ENCODE measurements at places on chromosomes 13 and 19. TPM values are rescaled to one million over a fixed set of nuclear protein-coding genes. Genes with fewer than 3 reads are reported as not detected.

GRCh38 chr19:17245535-17245984 is at the start of gene NR2F6:
Gene NR2F6, minus strand, starts transcription at chr19:17245919. Its CDS starts 699 bp downstream, at chr19:17245220.
- DNase-seq: no peak

DNA sequence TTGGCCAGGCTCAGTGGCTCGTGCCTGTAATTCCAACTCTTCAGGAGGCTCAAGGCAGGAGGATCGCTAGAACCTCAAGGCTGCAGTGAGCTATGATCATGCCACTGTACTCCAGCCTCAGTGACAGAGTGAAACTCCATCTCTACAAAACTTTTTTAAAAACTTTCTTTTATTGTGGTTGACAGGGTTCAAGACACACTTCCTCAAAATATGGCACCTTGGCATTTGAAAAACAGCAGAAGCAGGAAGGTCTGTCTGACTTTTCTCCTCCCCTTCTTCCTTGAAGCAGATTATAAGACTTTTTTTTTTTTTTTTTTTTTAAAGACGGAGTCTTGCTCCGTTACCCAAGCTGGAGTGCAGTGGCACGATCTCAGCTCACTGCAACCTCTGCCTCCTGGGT is 100.3 kb downstream of the TM9SF2 start:
- no peak for DNase-seq

GRCh38 chr13:106129273-106129672 is 406.2 kb downstream of the EFNB2 start:
- DNase-seq: no peak

The ZNF559 gene
- 18.2 TPM for total RNA-seq

DNA sequence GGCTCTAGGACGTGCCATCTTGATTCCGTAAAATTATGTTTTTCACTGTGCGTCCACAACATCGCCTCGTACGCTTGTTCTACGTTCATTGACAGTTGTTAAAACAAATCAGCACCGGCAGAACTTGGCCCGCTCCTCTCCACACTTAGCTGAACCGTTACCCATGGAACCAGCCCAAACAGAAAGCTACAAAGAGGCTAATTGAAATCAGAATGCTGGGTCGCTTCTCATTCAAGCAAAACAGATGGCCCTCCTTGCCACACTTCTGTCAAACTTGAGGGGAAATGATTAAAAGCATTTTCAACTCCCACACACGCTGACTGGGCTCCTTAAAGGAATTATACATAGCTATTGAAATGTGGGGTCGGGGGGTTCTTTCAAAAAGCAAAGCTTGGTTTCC is 71.6 kb downstream of the TM9SF2 start:
- no peak for DNase-seq

DNA sequence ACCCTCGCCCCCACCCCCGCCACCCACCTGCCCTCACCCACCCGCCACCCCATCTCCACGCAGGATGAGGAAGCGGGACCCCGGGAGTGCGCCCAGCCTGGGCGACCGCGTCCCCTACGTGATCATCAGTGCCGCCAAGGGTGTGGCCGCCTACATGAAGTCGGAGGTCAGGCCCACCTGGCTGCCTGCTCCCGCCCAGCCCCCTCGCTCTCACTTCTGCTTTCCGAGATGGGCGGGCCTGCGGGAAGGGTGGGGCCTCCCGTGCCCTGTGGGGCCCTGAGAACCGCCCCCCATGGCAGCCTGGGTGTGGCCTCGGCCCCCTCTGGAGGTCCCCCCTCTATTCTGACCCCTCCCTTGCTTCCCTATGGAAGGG is 3.1 kb upstream of the SPIB start:
- no peak for DNase-seq

The KLF12 gene
- total RNA-seq: 17.1 TPM

- DNase-seq: no peak
Observed at GRCh38 chr13:39859898-39860297, 204.4 kb downstream of the COG6 start.

The BABAM1 gene
- total RNA-seq: 70.5 TPM

GRCh38 chr19:10095622-10095947 is 6.9 kb downstream of the ANGPTL6 start:
- DNase-seq: no peak

The CEACAM3 gene
- 0.97 TPM for total RNA-seq

DNA sequence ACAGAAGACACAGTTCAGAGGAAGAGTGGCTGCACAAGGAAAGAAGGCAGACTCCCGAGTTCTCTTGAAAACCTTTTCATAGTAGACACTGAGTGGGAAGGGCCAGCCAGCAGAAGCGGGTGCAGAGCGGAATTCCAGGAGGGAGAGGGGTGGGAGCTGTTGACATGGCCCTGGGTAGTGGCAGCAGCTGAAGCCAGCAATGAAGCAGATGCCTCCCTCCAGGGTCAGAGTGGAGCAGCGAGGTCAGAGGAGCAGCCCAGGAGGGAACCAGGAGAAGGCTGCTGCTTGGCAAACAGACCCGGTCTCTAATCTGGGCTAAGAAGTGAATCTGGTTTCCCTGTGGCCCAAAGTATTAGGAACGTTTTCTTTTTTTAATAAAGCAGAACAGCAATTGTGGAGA is 73.9 kb upstream of the SPATA13 start:
- no peak for DNase-seq

DNA sequence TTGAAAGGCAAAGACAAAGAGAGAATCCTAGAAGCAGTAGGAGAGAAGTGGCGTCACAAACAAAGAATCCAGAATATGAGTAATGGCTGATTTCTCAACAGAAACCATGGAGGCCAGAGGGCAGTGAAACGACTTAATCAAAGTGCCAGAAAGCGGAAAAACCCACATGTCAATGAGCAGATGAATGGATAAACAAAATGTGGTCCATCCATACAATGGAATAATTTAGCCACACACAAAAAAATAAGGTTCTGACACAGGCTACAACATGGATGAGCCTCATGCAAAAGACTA is 52.2 kb upstream of the RANBP3 start:
- DNase-seq: no peak

DNA sequence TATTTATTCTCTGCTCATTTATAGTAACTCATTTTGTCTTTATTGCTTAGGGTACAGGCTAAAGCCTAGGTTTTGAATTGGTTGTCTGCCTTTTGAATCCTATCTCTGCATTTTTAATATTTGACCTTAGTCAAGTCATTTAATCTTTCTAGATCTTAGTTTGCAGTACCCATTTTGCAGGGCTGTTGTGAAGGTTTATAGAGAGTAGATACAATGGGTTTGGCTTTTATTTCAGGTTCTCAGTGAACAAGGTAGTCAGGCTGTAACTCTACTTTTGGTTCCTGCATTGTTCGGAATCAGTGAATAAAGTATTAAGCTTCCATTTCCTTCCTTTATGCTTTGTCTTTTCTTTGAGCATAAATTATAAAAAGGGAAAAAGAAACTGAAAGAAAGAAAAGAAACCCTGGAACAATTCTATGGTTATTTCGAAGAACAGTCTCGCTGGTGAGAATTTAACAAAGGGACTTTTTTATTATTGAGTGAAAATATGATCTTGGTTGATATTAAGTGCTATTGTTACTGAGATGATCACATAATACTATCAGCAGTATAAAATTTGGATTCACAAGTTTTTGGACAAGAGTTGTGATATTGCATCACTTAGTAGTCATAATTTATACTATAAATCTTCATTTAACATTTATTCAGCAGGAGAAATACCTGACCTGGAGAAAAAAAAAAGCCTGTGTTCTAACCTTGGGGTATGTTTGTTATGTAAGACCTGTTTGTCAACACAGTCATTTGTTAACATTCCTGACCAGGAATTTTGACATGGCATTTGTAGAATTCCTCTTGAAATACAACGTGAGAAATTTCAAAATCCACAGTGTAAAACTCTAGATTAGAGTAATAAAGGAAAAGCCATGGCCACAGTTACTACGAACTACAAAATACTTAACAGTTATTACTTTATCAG is 91.3 kb downstream of the ZMYM2 start:
- DNase-seq: no peak

GRCh38 chr13:50205581-50205980 is 190.3 kb downstream of the KCNRG start:
- no peak for DNase-seq

DNA sequence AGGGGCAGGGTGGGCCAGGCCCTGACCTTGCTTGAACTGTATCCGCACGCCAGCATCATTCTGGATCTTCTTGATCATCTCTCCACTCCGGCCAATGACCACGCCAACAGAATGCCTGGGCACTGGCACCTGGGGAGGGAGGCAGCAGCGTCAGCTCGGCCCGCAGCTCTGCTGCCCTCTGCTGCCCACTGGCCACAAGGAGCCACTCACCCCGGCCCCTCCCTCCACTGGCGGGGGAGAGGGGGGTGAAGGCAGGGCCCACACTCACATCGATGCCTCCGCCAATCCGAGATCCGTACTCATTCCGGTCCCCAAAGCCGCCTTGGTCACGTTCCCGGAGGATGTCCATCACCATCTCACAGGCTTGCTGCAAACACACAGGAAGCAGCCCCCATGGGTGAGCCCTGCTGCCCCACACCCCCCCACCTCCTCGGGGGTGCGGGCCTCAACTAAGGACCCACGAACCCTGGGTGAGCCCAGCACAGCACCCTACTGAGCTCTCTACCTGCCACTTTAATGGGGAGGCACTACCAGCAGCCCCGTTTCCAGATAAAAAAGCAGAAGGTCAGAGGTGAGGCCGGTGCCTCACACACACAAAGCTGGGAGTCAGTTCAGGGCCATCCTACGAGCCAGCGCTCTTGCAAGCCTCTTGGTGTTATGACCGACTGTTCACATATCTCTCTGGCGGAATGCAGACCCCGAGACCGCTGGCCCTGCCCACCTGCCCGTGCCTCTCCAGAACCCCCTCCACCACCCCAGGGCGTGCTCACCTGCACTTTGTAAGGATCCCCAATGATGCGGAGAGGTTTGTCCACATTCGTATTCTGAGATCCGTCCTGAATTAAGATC is 6.7 kb downstream of the KHSRP start:
- no peak for DNase-seq

Measured in cardiac septum (tissue), 1 donor.